AG10803 (cell line): ENCODE measurements at places on chromosomes 7 and 10.

DNA sequence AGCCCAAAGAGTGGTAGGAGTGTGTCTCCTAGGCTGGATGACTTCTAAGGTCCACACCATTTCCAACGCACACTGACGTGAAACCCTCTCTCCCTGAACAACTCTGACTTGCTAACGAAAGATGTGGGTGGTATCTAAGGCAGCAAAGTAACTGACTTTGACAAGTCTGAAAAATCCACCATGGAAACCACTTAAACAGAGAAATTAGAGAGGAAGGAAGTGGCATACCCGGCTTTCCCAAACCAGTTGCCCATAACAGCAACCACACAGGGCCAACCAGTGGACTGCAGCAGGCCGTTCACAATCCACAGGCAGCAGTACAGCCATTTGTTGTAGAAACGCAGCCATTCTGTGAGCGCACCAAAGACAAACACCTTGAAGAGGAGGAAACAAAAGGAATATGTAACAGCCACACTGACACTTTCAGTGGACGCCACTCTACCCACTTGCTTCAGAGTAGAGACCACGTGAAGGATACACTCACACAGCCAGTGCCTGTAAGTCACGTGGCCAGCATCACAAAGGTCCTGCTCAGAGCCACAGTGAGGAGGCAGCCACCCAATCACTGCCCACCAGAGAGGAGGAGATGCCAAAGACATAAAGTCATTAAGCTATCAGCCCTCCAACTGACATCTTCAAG lies 39.8 kb downstream of the SLC37A3 start:
- DNase-seq = no peak

- DNase-seq = no peak
Measured at GRCh38 chr7:116239020-116239419, 28.7 kb downstream of the TES start.

DNA sequence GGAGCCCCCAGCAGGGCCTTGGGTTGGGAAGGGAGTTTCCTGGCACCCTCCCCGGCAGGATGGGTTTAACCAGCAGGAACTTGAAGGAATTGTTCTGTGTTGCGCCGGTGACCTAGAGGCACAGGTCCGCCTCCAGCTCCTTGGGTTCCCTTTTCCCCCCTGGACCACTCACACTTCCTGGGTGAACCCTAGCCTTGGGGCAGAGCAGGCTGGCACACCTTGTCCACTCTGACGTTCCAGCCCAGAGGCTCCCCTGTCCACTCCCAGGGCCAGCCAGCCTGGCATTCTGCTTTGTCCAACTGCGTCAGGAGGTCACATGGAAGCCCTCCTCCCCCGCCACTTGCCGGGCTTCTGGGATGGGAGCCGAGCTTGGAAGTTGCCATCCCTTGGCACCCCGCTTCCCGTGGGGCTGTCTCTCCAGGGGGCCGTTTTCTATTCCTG lies 25.8 kb downstream of the TMEM120A start:
- DNase-seq = no peak

GRCh38 chr10:119364645-119365600 lies 157.6 kb downstream of the GRK5 start:
- DNase-seq = no peak

DNA sequence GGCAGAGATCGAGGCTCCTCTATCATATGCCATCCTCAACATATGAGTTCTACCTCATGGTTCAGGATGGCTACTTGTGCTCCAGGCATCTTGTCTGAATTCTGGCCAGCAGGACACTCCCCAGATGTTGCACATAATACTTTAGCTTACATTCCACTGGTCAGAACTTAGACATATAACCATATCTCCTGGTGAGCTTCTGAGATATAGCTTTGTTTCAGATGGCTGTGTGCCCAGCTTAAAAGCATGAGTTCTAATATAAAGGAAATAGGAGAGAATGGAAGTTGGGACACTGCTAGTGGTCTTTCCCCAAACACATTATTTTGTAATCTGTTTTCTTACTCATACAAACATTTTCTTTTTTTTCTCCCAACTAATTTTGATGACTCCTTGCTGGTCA lies 50.8 kb upstream of the IFRD1 start:
- DNase-seq = no peak

DNA sequence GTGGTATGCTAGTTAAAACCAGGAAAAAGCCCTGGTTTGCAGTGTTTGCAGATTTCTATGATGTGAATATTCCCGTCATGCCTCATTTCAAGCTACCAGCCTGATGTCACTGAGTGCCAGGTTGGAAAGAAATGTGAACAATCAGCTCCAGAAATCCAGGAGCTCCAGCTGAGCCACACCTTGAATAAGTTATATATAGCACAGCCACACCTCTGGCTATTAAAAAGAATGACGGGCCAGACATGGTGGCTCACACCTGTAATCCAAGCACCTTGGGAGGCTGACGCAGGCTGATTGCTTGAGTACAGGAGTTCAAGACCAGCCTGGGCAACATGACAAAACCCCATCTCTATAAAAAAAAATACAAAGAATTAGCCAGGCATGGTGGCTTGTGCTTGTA lies 18.7 kb upstream of the SLF2 start:
- DNase-seq = no peak

- no peak for DNase-seq
Measured at GRCh38 chr10:128579901-128580300, 453.7 kb upstream of the MKI67 start.

- peak; percentile 4 for DNase-seq
Measured at GRCh38 chr10:75773231-75773780, 341.9 kb downstream of the LRMDA start.

DNA sequence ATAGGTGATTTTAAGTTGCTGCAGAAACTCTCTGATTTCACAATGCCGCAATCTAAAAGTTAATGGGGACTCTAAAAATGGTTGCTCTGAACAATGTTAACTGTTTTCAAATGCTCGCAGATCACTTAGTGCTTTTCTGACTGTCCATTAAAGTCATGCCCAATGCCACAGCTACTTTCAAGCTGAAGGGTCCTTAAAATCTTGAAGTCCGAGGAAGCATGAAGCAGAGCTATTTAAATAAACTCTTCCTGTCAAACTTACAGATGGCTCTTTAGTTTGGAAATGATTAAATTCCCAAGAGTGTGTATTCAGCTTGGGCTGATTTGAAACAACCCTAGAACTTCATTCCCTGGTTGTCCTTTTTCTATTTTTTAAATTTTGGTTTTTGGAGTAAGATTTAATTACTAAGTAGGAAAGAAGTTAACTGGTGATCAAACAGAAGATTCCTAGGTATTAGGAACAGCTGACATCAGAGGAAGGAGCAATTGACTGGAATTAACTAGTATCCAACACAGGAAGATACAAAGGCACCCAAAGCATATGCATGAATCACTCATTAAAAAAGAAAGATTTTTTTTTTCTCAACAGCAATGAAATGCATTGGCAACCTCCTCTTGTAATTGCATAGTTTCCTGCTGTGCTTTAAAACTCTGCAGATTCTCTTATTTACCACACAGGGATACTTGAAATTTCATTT lies 105.1 kb downstream of the NRP1 start:
- peak; percentile 82 for DNase-seq

GRCh38 chr7:95899919-95900513 lies 127.7 kb downstream of the DYNC1I1 start:
- no peak for DNase-seq

GRCh38 chr10:132375116-132375794 lies 21.7 kb upstream of the PWWP2B start:
- no peak for DNase-seq

DNA sequence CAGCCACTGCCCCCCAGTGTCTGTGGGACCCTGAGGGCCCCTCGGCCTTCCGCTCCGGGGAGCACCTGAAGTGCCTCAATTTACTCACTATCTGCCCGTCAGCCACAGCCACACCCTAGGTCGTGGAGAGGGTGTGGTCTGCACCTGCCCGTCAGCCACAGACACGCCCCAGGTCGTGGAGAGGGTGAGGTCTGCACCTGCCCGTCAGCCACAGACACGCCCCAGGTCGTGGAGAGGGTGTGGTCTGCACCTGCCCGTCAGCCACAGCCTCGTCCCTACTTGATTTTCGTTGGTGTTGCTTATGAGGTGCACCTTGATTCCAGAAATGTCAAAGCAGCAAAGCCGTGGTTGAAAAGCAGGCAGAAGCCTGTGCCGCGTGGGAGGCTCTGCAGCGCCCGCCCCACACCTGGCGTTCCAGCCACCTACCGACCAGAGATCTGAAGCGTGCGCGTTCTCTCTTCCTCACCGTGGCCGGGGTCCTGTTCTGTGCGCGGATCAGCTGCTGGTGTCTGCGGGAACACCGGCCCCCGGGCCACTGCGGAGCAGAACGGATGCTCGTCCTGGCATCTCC lies 101.6 kb downstream of the DYNC2I1 start:
- no peak for DNase-seq
